Spinal cord (tissue), 10 donors: ENCODE measurements at places on chromosomes 1 and 21.

DNA sequence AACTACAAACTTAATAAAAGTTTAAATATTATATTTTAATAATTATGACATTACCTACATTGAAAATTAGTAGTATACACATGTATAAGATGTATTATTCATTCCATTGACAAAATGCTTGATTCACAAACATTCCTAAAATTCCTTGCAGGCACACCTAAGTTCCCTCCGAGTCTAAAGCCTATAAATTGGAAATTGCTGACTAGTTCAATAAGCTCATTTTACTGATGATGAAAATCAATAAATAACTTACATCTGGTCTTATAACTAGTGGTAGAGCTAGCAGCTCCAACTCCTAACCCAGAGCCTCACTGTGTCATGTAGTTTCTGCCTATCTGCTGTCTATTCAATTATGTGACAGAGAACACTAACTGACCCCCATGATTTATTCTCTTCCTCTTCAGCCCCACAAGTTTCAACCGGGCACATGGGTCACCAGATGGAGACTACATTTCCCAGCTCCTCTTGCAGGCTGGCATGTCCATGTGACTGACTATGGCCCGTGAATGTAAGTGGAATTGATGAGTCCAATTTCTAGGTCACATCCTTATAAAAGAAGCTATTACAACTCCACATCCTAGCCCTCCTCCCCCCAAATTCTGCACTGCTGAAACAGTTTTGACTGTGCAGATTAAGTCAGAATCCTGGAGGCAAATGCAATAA, 29.6 kb upstream of the LRRC8D start:
- DNase-seq = no peak

DNA sequence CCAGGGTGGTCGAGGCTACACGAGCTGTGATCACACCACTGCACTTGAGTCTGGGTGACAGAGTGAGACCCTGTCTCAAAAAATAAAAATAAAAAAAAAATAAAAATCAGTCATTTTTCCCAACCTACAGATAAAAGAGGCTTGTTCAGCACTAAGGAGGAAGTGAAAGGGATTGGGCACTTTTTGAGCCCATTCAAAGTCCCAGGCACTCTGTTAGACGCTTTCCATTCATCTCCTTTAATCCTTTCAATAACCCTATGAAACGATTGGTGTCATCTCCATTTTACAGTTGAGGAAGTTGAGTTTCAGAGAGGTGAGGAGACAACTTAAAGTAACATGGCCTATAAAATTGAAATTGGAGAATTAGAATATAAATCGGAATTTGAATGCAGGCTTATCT, 10.4 kb upstream of the AGO4 start:
- DNase-seq = no peak

GRCh38 chr21:28683982-28684752, 308.5 kb downstream of the LTN1 start:
- DNase-seq = no peak

DNA sequence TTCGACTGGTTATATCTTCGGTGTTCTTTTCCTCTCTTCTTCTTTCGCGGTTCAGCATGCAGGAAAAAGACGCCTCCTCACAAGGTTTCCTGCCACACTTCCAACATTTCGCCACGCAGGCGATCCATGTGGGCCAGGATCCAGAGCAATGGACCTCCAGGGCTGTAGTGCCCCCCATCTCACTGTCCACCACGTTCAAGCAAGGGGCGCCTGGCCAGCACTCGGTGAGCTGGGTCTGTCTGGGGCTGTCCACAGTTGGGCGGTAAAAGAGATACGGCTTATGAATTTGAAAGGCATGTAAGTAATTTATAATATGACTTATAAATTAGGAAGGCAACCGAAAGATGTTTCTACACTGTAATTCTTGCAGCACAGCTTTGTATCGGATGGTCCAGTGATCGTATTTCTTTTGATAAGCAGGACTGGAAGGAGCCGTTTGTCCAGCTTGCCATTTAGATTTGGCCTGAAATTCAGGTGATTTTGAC, 334 bp downstream of the CTH start:
- DNase-seq = no peak

GRCh38 chr1:111219557-111220286, 7.8 kb upstream of the CHI3L2 start:
- no peak for DNase-seq

- no peak for DNase-seq
Observed at GRCh38 chr1:201189085-201189484, 1.5 kb upstream of the IGFN1 start.

DNA sequence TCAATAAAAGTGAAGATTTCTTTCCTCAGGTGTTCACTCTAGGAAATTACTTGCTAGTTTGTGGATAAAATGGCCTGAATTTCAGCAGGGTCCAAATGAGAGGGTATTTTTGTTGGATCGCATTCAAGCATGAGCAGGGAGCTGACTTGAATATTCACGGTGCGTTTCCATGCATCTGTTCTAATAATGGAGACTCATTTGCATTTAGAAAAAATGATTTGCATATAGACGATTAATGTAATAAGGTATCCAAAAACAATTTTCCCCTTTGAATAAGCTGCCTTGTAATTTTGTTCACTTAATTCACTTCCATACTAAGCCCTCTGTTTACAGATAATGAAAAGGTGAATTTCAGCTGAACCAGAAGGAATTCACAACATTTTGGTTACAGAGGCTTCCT, 130.9 kb upstream of the AJAP1 start:
- peak; percentile 41 for DNase-seq

DNA sequence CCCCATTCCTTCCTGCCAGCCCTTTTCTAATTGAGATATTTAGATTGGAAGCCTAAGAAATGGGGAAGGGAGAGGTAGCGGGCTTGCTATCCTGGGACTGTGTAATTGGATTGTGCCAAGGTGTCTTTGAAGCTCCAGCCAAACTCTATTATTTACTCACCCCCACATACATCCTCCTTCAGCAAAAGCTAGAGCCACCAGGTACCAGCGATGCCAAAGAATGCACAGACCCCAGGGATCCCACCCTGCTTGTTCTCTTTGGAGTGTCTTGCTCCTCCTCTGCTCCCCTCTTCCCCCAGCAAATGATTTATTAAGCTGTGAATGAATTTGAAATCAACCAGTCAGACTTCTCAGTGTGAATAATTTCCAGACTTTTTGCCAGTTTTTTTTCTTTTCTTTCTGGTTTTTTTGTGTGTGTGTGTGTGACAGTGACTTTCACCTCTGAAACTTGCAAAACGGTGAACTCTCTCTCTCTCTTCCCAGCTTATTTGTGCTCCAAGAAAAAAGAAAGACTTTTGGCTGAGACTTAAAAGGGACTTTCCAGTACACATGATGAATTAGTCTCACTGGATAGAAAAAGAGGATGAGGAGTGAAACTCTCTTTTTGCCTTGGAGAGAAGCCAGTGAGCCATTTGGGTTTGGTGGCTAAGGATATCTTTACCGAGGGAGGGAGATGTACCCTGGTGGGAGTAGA, 1.8 kb downstream of the VASH2 start:
- no peak for DNase-seq

DNA sequence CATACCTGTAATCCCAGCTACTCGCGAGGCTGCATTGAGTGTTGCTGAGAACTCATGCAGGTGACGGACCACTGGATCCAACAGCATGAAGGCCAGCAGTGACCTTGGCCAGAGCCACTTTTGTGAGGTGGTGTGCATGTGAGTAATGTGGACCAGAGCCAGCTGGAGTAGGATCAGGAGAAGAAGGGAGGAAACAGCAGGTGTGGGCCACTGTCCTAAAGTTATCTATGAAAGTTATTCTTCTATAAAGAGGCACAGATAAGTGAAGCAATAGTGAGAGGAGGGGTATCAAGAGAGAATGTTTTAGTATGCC, 47.8 kb downstream of the TCP10L start:
- no peak for DNase-seq

- no peak for DNase-seq
Observed at GRCh38 chr1:19679691-19680090, 15.0 kb downstream of the HTR6 start.

GRCh38 chr1:203085528-203086406, at the start of gene MYOG:
Gene MYOG, minus strand, starts transcription at chr1:203086012. Its CDS starts 51 bp downstream, at chr1:203085961.
- no peak for DNase-seq

GRCh38 chr1:219757890-219758289, 145.0 kb upstream of the ZC3H11B start:
- peak; percentile 13 for DNase-seq

DNA sequence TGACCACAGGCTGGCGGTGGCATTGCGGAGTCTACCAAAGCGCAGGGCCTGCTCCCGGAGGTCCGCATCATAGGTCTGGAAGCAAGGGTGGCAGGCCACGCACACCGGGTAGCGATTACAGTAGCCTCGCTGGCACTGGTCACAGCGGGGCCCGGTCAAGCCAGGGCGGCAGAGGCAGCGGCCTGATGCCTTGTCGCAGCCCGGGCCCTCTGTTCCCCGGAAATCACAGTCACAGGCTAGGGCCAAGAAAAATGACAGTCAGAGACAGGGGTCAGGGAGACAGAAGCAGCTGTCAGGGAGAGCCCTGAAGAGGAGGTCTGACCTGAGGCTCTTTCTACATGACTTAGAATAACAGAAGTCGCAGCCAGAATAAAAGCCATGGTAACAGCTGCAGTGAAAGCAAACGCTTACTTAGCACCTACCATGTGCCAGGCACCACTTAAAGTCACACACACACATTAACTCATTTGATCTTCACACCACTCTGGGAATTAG, 26.4 kb downstream of the LAMB3 start:
- DNase-seq = no peak
